ENCODE measurements at places on chromosomes 1 and 21.

DNA sequence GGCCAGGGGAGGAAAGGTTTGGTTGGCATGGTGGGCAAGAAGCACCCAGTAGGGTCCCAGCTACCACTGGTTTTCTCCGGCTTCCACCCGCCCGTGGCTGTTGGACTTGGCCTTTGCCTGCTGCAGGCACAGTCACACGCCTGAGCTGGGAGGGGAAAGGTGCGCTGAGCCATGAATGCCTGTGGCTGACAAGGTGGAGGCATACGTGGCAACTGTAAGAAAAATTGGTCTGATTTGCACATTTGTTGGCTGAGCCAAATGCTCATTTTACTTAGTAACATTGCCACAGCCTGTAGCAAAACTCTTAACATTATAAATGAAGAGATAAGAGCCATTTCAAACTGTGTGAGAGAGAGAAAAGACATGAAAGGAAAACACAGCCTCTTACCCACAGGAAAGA, 191.6 kb downstream of the PTPRC start:
- no peak for DNase-seq

- no peak for DNase-seq
Observed at GRCh38 chr21:36709868-36710728, 11.2 kb downstream of the SIM2 start.

- DNase-seq: no peak
Observed at GRCh38 chr21:28100366-28100765, 892.3 kb downstream of the LTN1 start.

DNA sequence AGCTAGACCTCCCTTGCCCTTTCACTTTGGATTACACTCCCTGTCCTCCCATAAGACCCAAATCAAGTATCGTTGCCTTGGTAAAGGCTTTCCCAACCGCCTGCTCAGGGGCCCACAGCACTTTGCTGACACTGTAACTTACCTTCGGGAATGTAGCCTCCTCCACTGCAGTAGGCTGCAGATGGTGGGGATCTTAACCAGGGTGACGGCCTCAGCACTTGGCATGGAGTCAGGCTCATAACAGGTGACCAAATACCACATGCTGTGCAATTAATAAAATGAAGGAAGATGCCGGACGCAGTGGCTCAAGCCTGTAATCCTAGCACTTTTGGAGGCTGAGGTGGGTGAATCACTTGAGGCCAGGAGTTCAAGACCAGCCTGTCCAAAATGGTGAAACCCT, 88.7 kb upstream of the IRF2BP2 start:
- DNase-seq: no peak

DNA sequence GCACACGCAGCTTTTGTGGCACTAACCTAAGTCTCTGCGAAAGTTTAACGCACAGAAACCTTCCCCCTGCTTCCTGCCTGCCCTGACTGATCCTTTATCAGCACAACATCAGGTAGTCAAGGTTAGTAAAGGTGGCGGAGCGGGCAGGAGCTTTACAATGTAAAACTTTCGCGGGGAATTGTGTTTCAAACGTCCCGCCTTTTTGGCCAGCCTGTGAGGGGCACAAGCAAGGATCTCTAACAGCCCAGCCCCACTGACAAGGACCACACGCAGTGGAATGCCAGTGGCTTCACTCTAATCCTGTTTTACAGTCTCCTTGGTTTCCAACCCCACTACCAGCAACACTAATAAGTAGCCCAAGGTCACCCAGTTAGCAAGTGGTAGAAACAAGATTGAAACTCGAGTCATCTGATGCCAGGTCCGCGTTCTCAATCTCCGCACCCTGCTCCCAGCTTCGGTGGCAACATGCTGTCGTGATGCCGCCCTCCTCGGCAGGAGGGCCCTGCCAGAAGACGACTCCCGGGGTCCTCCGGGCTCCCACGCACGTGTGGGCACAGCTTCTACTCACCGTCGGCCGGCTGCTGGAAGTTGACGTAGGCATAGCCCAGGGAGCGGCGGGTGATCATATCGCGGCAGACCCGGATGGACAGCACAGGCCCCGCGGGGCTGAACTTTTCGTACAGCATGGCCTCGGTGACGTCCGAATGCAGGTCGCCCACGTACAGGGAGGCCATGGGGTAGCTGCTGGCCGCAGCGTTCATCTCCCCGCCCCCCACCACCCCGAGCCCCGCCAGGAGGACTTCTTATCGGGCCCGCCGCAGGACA, 1.2 kb downstream of the PABPC4 start:
- peak; percentile 35 for DNase-seq

GRCh38 chr1:201284636-201285035, 1.3 kb downstream of the PKP1 start:
- DNase-seq: peak; percentile 51

DNA sequence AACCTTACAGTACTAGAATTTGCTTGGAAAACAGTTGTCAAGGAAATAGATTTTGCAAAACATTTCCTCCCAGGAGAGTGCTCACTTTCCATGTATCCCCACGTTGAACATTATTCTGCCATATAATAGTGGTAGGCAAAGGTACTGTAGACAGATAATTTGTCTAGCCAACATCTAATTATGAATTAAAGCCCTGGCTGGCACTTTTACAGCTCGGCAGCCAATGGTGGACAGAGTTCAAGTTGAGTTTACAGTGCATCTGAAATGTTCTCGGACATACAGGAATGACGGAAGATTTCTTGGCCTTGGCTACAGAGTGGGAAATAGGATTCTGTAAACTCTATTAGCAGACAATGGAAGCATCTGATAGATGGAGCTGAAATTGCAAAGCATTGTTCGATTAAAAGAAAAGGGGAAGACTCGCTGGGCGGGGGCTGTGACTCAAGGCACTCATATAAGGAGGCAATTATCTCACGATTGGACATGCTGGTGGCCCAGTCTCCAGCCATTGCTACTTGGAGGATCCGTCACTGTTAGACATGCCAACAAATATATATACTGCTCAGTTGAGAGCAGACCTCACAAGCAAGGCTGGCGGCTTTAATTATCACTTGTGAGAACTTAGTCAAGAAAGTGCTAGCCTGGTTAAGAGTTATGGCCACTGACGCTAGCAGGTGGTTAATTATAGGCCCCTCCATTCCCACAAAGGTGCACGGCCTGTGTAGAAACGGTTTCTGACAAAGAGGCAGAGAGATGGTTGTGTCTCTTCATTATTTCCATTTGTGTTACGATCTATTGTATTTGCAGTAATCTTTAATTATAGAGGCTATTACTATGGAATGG, 48.0 kb downstream of the MAN1C1 start:
- no peak for DNase-seq

GRCh38 chr1:41775956-41776585, 142.7 kb downstream of the HIVEP3 start:
- DNase-seq: no peak

- DNase-seq: no peak
Observed at GRCh38 chr21:43900690-43901089, 35.7 kb downstream of the AGPAT3 start.

DNA sequence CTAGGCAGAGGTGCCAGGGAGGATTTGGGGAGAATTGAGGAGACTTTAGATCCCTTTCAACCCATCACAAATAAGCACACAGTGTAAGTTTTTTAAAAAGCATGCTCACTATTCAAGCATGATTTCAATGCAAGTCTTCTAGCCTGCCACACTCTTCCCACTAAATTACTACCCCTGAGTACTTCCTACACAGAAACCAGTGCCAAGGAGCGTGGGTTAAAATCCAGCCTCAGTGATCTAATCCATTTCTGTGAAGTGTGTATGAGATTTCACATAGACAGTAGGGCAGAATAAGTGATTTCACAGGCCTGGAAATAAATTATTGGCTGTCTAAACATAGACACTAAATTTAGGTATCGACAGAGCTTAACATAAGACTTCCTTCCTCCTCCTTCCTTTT, 142.9 kb upstream of the ATP1B1 start:
- no peak for DNase-seq

DNA sequence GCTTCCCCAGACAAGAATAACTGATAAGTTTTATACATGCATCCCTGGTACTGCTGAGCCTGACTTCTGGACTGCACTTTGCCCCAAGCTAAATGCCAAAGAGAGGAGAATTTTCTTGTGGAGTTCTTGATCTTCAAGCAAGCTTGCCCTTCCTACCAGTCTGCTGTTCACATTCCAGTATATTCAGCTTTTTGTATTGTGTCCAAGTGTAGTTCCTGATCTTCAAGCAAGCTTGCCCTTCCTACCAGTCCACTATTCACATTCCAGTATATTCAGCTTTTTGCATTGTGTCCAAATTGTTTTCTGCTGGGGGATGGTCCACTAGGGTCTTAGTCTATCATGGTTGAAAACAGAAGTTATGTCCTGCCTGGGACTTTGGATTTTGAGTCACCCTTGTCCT, 894 bp upstream of the TSEN15 start:
- no peak for DNase-seq

DNA sequence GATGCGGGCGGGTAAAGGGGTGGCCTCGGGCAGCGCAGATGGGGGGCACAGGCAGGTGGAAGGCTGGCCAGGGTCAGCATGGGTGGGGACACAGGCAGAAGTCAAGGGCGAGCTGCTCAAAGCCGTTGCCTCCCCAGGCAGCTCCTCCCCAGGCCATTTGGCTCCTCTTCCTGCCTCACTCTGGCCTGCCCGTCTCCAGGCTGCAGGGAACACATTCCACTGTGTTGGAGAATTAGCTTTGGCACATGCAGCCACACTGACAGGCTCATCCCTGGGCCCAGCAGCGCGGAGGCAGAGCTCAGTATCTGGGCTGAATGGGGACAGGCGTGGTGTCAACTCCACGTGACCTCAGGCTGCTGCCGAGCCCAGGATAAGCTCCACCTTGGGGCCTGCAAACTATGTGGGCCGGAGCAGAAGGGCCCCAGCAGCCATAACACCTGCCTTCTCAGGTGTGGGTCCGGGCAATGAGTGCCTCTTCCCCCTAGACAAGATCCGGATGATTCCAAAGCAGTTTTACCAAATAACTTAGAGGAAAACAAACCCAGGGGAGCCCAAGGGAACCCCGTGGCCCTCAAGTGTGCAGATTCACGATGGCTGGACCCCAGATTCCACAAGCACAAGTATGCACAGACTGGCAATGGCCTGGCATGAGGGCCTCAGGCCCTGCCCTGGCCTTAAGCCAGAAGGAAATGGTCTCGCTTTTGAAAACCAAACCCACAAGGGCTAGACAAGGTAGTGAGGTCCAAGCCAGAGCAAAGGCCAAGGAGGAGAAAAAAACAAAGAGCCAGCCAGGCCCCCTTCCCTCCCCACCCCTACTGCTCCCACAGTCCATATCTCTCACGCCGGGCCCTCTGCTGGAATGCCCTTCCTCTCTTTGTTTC, 40.2 kb downstream of the HSPG2 start:
- DNase-seq: no peak

DNA sequence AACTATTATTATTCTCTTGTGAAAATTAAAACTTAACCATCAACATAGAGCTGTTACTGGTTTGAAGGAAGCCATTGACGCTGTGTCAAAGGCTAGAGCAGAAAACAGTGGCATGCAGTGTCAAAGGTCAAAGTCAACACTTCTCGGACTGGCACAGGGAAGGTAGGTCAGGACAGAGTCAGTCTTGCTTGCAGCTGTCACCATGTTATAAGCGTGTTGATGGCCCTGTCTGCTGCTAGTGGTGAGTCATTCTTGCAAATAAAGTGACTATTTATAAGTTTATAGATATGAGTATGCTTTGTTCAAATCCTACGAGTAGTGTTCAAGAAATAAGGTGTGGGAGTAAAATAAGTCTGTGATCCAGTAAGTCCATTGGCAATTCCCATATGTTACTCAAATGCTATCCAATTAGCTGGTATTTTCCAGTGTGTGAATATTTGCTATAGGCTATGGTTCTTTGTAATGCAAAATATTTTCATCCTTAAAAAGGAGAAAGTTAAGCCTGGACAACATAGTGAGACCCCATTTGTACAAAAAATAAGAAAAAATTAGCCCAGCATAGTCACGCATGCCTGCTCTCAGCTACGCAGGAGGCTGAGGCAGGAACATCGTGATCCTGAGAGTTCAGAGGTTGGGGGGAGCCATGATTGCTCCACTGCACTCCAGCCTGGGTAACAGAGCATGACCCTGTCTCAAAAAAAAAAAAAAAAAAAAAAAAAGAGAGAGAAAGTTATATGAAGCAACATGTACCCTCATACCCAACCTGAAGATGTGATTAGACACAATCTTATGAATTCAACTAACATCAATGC, 26.3 kb upstream of the TINAGL1 start:
- DNase-seq: peak; percentile 80

- peak; percentile 70 for DNase-seq
Observed at GRCh38 chr1:97989094-97989680, 68.4 kb upstream of the DPYD start.

GRCh38 chr1:116997066-116997465, 4.5 kb upstream of the CD101 start:
- peak; percentile 19 for DNase-seq

GRCh38 chr21:41926807-41927171, 27.0 kb downstream of the C2CD2 start:
- no peak for DNase-seq

GRCh38 chr1:46136711-46137110, 4.3 kb upstream of the PIK3R3 start:
- no peak for DNase-seq

GRCh38 chr21:44499211-44499560, 40.8 kb downstream of the KRTAP10-1 start:
- no peak for DNase-seq

- DNase-seq: no peak
Observed at GRCh38 chr1:203550846-203551245, 56.9 kb downstream of the OPTC start.

DNA sequence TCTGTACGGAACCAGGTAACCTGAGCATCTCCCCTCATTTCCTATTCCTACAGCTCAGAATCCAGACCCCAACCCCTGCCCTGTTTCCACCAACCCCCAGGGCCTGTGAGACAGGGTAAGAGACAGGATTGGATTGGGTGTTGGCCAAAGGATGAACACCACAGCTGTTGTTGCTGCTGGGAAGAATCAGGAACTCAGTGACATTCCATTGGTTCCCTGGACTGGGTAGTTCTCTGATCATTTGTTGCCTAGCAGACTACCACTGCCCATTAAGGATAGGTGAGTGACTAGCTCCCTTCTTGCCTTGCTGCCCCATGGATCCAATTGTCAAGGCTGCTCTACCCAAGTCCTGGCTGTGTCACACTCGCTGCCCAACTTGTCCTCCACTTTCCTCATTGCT, 10.0 kb downstream of the NCSTN start:
- DNase-seq: no peak

- DNase-seq: no peak
Observed at GRCh38 chr21:27569831-27570230, 602.9 kb upstream of the ADAMTS5 start.

GRCh38 chr1:22612671-22613571, 23.5 kb upstream of the C1QA start:
- DNase-seq: no peak

DNA sequence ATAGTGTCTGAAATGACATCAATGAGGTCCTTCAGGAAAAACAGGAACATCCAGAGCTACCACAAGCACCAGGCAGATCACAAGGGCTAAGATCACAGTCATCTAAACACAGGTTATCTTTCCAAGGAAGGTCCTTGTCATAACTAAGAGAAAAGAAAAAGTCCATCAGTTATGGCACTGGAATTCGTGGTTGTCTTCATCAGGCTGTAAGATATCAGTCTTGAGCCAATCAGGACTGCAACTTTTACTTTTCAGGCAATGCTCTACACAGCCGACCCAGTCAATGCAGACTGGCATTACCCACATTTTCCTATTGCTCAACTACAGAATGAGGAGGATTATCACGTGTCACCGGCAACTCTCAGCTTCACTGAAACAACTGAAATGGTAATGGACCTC, 26.4 kb downstream of the SORT1 start:
- peak; percentile 41 for DNase-seq
